ENCODE measurements at places on chromosomes 16 and 17.

GRCh38 chr17:39115135-39115534 lies 36.3 kb downstream of the PLXDC1 start:
- DNase-seq: no peak

DNA sequence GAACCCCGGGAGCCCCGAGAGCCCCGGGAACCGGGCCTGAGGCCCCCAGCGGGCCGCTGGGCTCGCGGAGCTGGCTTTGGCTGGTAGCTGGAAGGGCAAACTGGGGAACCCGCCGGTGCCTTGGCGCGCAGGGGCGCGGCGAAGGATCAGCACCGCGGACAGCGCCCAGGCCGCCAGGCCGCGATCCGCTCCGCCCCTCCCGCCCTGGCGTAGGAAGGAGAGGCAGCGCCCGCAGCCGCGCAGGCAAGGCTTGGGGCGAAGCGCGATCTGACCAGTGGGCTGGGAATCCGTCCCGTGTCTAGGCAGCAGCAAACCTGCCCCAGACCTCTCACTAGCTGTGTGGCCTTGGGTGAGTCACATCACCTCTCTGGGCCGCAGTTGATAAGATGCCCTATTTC lies 331 bp upstream of the CCDC92B start:
- DNase-seq: peak; percentile 81

DNA sequence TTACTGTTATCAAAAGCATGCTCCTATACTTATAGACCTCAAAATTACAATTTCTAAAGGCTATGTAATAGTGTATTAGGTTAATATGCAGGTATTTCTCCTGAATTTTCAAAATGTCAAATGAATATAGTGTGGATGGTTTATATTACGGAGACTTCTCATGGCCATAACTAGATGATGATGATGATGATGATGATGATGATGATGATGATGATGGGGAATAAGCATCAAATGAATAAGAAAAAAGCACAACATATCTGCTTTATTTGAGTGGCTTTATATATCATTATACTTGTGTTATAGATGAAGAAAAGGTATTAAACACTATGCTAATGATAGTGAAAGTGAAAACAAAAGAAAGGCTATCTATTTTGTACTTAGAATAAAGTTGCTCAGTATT lies 53.9 kb downstream of the CDC27 start:
- no peak for DNase-seq

DNA sequence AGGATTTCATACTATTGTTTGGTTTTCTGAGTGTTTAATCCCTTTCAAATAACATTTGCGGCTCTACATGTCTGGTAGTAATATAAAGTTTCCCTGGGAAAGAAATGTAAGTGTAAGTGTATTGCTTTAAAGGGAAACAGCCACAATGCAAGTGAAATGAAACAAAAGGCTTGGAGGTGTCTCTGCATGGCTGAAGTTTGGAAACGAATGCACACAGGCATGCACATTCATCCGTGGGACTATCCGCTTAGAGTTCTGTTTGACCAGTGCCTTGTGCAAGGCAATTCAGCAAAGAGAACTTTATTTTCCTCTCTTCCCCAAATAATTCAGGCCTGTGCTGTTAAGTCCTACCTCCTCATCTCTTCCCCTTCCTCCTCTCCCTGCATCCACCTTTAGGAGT lies 56.1 kb upstream of the MRTFB start:
- DNase-seq: no peak

DNA sequence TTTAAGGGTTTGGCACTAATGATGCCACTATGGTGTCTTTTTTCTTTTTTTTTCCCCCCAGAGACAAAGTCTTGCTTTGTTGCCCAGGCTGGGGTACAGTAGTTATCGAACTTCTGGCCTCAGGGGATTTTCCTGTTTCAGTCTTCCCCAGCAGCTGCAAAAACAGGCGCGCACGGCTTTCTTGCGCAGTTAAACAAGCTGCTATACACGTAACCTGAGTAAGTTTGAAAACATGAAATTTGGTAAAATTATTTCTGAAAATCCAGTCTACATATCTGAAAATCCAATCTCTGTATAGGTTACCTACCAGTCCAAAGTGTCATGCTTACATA lies 11.8 kb downstream of the TEX14 start:
- no peak for DNase-seq

DNA sequence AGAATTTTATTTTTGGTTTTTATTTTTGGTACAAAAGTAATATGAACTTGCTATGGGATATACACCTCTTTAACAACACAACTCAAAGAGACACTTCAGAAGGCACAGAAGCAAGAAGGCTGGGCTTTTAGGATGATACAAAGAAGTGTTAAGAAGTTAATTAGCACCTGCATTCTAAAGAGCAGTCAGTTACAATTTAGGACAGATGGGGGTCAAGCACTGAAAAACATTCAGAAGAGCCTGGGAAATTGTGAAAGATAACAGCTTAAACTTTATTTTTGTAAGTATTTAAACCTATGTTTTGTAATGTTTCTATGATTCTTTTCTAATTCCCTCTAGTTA lies 163.5 kb downstream of the CDH8 start:
- no peak for DNase-seq

DNA sequence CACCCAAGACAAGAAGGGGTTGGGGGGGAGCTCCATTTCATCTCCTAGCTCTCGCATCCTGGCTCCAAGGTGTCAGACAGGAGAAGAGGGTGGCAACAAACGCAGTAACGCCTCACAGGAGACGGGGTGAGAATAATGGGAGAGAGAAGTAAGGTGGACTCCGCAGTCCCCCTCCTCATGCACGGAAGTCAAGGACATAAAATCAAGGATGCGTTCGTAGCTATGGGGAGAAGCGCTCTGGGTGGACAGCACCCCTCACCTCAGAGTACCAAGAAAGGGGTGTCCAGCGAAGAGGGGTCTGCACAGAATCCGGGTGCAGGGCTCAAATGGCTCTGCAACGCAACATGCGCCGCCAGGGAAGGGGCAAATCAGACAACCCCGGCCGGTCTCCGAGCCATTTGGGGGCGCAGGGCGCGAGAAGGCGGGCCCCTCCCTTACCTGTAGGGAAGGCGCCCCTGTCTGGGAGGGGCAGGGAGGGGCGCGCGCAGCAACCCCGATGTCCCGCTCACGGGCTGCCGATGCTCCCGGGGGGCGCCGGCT lies 555 bp downstream of the HDAC5 start:
- DNase-seq: peak; percentile 26

DNA sequence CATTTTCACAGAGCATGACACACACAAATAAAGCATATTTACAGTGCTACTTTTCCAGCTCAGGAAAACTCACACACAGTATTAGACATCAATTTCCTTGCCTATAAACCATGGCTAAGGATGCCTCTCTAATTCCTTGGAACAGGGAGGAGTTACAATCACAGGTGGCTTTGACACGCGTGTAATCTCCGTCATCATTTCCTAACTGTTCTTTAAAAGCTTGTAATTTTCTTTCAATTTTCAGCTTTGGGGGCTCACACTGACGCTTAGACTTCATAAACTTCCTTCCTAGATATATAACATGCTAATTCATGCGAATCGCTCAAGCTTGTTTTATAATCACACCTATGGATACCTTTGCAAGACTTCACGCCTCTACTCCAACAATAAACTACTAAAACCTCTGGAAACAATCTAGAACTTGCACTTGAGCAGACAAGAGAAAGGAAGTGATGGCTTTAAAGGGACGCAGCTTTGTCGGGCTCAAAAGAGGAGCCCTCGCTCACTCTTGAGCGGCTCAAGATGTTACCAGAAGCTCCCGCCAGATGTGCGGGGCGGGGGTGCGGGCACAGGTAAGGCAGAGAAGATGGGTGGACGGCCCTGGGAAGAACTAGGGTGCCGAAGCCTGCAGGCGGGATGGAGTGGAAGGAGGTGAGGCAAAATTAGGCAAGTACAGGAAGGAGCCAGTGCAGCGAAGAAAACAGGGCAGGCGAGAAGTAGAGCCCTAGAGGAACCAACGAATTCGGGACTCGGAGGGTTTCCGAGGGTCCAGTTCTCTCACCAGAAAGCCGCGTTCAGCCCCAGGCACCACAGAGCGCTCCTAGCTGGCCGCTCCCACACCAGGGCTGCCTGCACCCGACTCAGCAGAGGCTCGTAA lies 631 bp downstream of the RETREG3 start:
- peak; percentile 43 for DNase-seq

Measured in stimulated activated CD4-positive, alpha-beta T cell treated with anti-CD3 and anti-CD28 coated beads, Interleukin-2, amount 100 ng/mL, for 24 hours (primary cell).